ENCODE measurements at places on chromosomes 6 and 20.

DNA sequence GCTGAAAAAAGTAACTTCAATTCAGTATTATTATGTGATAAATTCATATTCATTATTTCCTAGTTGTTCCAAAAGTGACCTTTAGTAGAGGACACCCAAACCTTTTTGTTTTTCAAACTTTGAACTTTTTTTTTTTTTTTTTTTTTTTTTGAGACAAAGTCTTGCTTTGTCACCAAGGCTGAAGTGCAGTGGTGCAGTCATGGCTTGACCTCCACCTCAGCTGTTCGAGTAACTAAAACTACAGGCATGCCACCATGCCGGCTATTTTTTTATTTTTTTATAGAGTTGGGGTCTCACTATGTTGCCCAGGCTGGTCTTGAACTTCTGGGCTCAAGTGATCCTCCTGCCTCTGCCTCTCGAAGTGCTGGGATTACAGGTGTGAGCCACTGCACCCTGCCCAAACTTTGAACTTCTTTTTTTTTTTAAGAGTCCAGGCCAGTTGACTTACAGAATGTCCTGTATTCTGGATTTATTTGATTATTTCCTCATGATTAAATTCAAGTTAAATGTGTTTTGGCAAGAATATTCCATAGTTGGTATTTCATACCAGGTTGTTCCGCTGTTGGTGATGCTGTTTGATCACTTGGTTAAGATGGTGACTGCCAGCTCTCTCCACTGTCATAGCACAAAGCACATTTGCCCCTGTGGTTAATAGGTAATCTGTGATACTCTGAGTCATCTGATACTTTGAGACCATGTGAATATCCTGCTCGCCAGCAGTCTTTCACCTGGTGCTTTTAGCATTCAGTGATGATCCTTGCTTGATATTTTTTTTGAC, 48.0 kb downstream of the VAPB start:
- no peak for DNase-seq

DNA sequence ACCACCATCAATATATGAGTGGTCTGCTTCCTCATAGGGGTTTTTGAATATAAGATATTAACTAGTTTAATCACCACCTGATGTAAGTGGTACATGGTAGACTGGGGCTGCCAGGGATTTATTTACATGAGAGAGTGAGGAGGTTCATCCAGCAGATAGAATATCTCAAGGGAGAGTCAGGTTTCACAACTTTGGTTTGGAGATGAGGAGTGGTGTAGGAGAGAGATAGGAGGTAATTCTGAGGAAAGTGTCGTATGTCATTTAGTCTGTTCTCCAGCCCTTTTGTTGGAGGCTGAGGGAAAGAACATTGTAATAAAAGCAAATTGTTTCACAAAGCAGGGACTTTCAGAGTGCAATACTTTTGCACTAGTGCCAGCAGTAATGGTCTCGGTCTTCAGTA, 16.8 kb downstream of the L3MBTL3 start:
- no peak for DNase-seq

DNA sequence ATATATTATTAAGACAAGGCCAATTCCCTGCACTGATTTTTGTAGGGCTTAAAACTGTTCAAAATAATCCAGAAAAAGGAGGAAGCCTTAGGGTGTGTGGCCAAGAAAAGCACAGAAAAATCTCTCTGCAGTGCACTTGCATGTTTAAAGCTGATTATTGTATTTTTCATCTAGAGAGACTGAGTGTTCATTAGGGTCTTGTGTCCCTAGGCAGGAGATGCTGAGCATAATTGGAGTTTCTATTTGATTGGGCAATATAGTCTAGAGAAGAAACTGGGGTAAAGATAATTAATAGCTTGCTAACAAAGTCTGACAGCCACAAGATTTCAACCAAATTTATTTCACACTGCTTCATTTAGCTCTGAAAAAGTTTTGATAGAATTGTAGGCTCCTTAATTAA, 2.4 kb downstream of the FLRT3 start:
- DNase-seq, result no peak

DNA sequence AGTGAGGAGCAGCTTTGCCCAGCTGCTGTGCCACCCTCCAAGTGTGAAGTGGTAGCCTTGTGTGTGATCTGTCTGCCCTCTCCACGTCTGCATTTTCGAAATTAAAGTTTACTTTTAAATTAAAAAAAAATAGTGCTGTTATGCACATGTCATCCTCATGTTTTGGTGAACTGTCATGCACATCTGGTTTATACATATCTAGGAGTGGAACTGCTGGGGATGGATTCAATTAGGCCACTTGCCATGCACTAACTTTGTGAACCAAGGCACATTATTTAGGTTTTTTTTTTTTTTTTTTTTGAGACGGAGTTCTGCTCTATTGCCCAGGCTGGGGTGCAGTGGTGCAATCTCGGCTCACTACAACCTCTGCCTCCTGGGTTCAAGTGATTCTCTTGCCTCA, 3.6 kb downstream of the GTSF1L start:
- no peak for DNase-seq

DNA sequence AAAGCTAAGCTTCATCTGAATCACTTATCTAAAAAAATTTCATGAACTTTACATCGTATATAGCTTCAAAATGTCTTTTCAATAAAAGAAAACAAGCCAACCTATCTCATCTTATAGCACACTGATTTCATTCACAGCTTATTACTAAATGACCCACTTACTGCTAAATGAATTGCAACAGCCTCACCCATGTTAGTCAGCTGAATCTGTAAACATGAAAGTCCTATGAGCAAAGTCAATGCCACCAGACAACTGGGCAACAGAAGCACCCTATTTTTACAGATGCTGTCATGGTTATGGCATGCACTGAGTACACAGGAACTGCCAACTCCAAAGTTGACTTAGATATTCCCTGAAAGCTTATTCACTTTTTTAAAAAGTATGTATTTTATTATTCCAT, 41.2 kb upstream of the DST start:
- DNase-seq, result no peak

DNA sequence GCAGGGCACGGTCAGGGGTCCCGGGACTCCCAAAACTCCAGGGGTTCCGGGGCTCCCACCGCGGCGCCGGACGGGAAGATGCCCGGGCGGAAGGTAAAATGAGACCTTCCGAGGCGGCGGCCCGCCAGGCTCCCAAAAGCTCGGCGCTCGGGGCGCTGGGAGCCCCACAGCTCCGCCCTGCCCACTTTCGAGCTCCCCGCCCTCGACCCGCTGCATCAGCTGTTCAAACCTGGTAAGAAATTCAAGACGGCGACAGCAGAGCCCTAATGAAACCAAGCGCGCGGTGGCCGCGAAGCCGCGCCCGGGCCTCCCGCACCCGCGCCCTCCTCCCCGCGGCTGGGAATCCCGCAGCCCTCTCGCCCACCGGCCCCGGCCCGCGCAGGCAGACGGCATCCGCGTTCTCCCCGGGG, 369 bp downstream of the SLC4A11 start:
- DNase-seq, result no peak

DNA sequence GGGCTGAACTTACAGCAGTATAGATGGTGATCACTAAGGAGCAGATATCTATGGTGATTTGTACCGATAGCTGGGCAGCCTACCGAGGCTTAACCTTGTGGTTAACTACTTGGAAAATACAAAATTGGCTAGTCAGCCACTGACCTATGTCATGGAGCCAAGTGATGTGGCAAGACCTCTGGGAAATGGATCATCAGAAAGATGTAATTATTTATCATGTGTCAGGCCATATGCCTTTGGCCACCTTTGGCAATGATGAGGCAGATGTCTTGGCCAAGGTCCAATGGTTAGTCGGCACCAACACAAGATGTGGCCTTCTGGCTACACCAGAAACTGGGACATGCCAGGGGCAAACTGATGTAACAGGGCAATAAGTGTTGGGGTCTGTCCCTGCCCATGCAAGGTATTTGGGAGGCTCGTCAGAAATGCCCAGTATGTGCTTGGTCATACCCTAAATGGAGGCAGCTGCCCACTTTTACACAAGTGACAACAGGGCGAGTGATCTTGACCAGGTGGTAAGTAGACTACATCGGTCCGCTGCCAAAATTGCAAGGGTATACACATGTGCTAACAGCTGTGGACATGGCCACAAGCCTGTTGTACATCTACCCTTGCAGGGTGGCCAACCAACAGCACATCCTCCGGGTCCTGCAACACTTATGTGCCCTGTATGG, 30.1 kb downstream of the HDDC2 start:
- DNase-seq, result no peak

DNA sequence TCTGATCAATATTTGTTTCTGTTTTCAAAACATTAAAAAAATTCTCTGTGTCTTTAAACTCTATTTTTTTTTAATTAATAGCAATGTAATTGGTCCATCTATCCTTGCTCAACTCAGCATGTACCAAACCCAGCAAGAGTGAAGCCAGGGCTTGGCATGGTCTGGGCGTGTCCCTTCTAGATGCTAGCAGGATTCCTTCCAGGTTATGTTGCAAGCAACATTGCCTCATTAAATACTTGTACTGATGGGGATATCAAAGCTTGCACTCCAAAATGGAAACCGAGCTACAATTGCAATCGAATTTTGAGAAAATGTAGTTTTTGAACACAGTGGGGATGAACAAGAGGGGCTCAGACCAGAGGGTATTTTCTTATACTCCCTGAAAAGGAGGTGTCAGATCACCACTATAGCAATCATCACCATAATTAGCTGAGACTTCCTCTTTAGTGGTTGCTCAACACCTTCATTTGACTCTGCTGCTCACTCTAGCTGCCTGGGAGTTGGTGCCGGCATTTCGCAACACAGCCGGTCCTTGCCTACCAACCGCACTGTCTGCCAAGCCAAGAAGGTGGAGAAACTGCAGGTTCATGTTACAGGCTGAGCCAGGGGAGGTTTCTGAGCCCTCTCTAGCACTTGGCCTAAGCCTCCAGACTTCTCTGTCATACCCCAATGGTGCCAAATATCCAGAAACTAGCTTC, 67.8 kb upstream of the RALGAPA2 start:
- no peak for DNase-seq

DNA sequence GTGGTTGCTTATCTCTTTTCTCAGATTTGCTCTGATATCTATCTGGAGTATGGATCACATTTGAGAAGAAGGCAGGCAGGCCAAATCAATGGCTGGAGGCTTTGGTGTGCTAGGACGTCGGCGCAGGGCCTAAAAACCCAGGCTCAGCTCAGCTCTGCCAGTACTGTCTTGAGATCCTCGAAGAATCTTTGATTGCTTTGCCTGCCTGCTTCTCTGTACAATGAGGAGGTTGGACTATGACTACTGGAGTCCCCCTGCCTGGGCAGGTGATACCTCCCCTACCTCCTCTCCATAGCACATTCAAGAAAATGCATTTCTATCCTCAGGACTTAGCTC, 25.1 kb downstream of the KCNK5 start:
- DNase-seq, result no peak

DNA sequence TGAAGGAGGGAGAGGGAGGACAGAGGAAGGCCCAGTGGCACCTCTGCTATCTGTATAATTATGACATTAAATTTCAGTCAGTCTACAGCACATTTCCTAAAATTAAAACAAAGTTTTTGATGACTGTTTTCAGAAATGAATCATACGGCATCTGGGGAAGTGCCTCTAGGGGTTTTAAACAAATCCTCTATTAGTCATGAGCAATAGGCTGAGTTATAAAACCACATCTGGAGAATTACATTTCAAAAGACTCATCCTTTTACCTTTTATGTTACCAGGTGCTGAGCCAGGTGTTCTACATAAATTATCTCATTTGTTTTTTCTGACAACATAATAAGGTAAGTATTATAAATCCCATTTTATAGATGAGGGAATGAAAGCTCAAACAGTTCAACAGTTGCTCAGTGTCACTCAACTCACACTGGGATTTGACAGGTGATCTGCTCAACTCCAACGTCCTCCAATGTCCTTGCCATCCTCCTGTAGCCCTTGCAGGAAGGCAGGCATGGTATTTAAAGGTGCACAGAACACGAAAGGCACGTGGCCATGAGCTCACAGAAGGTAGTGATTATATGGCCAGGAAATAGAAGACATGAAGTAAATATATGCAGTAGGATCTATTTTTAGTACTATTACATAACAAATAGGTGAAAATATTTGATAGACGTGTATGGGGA, 184.2 kb upstream of the MAN1A1 start:
- no peak for DNase-seq

DNA sequence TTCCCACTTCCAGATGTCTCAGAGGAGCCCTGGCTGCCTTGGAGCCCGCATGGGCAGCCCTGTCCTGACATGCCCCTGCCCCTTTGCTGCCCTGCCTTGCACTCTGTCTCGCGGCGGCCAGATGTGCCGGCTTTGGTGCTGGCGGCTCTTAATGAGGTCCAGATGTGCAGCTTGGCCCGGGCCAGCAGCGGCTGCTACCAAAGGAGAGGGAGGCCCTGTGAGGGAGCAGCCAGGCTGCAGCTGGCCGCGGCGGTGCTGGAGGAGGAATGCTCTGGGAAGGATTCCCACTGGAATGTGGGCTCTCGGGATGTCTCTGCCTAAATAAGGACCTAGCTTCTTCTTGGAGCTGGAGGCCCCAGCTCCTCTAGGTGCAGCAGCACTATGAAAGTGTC, 72.4 kb downstream of the FGD2 start:
- no peak for DNase-seq

GRCh38 chr6:65052626-65053025, 654.4 kb downstream of the EYS start:
- DNase-seq, result no peak

DNA sequence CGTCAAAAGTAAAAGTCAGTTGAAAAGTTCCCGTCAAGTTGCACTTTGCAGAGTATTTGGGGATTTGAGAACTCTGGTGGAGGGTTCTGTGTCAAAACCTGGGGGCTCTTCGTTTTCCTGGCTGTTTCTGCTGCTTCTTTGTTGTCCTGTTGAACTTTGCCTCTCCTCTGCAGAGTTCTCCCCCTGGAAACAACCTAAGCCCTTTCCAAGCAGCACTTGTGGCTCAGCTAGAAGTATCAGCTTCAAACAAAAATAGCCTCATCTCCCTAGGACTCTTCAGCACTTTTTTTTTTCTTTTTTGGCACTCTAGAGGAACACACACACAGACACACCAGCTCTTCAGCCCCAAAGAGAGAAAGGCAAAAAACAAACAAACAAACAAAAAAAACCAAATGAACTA, at the start of gene TRDN:
Gene TRDN, minus strand, starts transcription at position 169 of the 400 bp plus-strand sequence. CDS start 175 bp downstream, outside the sequence.
- no peak for DNase-seq

GRCh38 chr20:23449421-23449820, 3.3 kb downstream of the CST11 start:
- no peak for DNase-seq

- DNase-seq, result no peak
Observed at GRCh38 chr6:153525998-153526397, 394.9 kb upstream of the RGS17 start.

DNA sequence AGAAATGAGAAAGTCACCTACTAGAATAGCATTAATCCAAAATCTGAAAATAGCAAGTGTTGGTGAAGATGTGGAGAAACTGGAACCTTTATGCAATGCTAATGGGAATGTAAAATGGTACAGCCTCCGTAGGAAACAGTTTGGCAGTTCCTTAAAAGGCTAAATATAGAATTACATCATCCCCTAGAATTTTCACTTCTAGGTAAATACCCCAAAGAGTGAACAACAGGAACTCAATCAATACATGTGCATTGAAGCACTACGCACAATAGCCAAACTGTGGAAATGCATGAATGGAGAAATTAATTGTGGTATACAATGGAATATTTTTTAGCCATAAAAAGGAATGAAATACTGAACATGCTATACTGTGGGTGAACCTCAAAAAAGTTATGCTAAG, 982.0 kb upstream of the FLRT3 start:
- no peak for DNase-seq

Measured in activated naive CD4-positive, alpha-beta T cell (primary cell).